ENCODE measurements at places on chromosomes 5 and 9.

DNA sequence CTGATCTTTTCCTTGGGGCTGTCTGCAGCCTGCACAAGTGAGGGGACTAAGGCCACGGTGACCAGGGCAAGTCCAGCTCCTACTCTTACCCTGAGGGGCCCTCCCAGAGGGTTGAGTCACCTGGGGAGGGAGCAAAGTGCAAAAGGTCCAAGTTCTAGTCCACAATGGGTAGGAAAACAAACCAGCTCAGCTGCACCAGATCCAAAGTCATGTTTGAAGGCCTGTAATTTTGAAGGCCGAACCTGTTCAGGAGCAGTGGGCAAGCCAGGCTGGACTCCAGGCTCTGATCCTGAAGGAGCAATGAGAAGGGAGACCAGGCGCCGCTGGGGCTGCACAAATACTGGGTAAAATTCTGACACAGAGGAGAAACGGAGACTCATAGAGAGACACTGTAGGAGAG lies 15.8 kb upstream of the TCF7 start:
- DNase-seq: no peak

GRCh38 chr5:39164529-39165402 lies 54.6 kb downstream of the FYB1 start:
- no peak for DNase-seq

GRCh38 chr5:158832096-158832685 lies 267.5 kb downstream of the EBF1 start:
- DNase-seq: no peak

- peak; percentile 60 for DNase-seq
Measured at GRCh38 chr5:134140530-134141201, 26.2 kb downstream of the TCF7 start.
